GM12878 (cell line): ENCODE measurements at places on chromosomes 4 and X.

DNA sequence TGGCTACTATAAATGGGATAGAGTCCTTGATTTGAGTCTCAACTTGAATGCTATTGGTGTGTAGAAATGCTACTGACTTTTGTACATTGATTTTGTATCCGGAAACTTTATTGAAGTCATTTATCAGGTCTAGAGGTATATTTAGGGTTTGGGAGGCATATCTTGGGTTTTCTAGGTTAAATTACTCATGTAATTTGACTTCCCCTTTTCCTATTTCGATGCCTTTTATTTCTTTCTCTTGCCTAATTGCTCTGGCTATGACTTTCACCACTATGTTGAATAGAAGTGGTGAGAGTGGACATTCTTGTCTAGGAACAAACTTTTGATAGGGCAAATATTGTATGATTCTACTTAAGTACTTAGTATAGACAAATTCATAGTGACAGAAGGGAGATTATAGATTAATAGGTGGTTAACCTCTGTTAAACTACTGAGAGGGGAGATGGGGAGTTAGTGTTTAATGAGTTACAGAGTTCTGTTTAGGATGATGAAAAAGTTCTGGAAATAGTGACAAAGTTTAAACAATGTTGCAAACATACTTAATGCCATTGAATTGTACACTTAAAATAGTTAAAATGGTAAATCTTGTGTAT, 22.8 kb upstream of the HSPA4L start:
- H3K4me3 ChIP-seq, result no peak overlapping the region
- H3K27ac ChIP-seq, result no peak overlapping the region
- DNase-seq, result no peak
- H3K36me3 ChIP-seq, result no peaks in the 10 kb centered on the region
- no peaks in the 10 kb centered on the region for H3K27me3 ChIP-seq

DNA sequence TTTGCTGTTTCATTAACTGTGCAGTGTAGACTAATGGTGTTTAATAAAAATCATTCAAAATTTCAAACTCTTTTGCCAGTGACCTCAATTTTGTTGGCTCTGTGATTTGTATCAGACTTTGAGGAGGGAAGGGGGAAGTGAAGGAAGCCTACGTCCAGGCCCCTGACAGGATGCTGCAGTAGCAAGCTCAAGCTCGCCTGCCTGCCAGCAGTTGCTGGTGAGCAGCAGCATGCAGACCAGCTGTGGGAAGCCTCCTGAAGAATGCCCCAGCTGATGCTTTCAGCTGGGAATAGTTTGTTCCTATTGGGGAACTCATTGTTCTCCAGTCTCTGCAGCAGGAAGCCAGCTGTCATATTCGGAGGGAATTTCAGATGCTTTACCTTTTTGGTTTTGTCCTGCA, 495.2 kb downstream of the AFF2 start:
- DNase-seq, result no peak
- no peaks in the 10 kb centered on the region for H3K36me3 ChIP-seq
- H3K27ac ChIP-seq, result no peak overlapping the region
- no peaks in the 10 kb centered on the region for H3K4me1 ChIP-seq
- no peak overlapping the region for H3K4me3 ChIP-seq

DNA sequence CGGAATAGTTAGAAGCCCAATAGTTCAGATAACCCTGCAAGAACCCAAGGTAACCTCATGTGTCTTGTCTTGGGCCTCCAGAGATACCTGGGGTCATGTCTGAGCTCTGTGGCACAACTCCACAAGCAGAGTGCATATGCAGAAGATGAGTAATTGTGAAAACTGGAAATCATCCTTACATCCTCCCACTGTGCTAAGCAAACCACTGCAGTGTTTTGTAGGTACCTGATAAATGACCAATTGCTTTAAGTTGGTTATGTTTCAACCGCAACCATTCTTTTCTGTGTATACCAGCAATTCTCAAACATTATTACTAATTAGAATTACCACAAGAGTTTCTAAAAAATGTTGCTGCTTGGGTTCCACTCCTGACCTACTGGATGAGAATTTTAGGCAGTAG, 73.2 kb downstream of the CBLL2 start:
- no peaks in the 10 kb centered on the region for H3K27me3 ChIP-seq
- no peak overlapping the region for H3K4me3 ChIP-seq
- no peak overlapping the region for H3K27ac ChIP-seq
- no peak for DNase-seq

- no peak overlapping the region for H3K4me3 ChIP-seq
- H3K36me3 ChIP-seq, result no peaks in the 10 kb centered on the region
- H3K27me3 ChIP-seq, result no peaks in the 10 kb centered on the region
- DNase-seq, result no peak
- H3K27ac ChIP-seq, result no peak overlapping the region
Observed at GRCh38 chr4:19438233-19438632, 813.5 kb upstream of the SLIT2 start.

GRCh38 chrX:15989716-15990115, 133.6 kb upstream of the GRPR start:
- H3K4me3 ChIP-seq, result no peak overlapping the region
- no peaks in the 10 kb centered on the region for H3K27me3 ChIP-seq
- H3K36me3 ChIP-seq, result no peaks in the 10 kb centered on the region
- no peak overlapping the region for H3K27ac ChIP-seq
- DNase-seq, result no peak

- H3K27ac ChIP-seq, result no peak overlapping the region
- DNase-seq, result no peak
- no peaks in the 10 kb centered on the region for H3K27me3 ChIP-seq
- no peaks in the 10 kb centered on the region for H3K4me1 ChIP-seq
Observed at GRCh38 chr4:37733240-37733867, 47.2 kb upstream of the RELL1 start.

- no peak overlapping the region for H3K27ac ChIP-seq
- no peaks in the 10 kb centered on the region for H3K4me1 ChIP-seq
- H3K27me3 ChIP-seq, result no peaks in the 10 kb centered on the region
Observed at GRCh38 chrX:150966742-150967141, 16.4 kb upstream of the HMGB3 start.

DNA sequence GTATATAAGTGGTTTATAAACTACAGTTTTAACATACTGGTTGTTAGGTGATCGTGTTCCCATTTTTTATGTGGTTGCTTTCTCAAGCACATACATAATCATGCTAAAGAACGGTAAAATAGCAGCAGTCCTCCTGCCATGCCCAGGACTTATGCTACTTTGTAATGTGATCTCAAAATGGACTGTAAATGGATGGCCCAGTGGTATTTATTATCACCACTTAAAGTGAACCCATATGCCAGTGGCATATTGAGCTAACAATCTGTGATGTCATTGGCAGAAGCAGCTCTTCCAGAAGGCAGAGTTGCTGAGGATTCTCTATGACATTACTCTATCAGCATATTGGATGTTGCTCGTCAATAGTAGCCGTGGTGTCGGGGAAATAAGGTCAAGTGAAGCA, 28.6 kb downstream of the ANK2 start:
- no peaks in the 10 kb centered on the region for H3K36me3 ChIP-seq
- no peaks in the 10 kb centered on the region for H3K27me3 ChIP-seq
- DNase-seq, result no peak
- no peaks in the 10 kb centered on the region for H3K4me1 ChIP-seq

DNA sequence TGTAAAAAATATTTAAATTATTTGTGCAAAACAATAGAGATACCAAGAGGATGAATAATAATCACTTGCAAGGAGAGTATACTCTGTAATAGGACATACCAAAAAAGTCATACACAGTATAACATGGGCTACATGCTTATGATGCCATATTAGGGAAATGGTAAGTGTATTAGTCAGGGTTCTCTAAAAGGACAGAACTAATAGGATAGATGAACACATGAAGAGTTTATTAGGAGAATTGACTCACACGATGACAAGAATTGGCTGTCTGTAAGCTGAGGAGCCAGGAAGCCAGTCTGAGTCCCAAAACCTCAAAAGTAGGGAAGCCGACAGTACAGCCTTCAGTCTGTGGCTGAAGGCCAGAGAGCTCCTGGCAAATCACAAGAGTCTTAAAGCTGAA, 151.2 kb downstream of the DTHD1 start:
- no peak overlapping the region for H3K4me3 ChIP-seq
- DNase-seq, result no peak
- H3K36me3 ChIP-seq, result no peaks in the 10 kb centered on the region
- H3K4me1 ChIP-seq, result no peaks in the 10 kb centered on the region

- H3K4me1 ChIP-seq, result no peaks in the 10 kb centered on the region
- H3K4me3 ChIP-seq, result no peak overlapping the region
- H3K36me3 ChIP-seq, result no peaks in the 10 kb centered on the region
- no peaks in the 10 kb centered on the region for H3K27me3 ChIP-seq
- DNase-seq, result no peak
Observed at GRCh38 chr4:22670956-22671355, 21.8 kb upstream of the GBA3 start.

DNA sequence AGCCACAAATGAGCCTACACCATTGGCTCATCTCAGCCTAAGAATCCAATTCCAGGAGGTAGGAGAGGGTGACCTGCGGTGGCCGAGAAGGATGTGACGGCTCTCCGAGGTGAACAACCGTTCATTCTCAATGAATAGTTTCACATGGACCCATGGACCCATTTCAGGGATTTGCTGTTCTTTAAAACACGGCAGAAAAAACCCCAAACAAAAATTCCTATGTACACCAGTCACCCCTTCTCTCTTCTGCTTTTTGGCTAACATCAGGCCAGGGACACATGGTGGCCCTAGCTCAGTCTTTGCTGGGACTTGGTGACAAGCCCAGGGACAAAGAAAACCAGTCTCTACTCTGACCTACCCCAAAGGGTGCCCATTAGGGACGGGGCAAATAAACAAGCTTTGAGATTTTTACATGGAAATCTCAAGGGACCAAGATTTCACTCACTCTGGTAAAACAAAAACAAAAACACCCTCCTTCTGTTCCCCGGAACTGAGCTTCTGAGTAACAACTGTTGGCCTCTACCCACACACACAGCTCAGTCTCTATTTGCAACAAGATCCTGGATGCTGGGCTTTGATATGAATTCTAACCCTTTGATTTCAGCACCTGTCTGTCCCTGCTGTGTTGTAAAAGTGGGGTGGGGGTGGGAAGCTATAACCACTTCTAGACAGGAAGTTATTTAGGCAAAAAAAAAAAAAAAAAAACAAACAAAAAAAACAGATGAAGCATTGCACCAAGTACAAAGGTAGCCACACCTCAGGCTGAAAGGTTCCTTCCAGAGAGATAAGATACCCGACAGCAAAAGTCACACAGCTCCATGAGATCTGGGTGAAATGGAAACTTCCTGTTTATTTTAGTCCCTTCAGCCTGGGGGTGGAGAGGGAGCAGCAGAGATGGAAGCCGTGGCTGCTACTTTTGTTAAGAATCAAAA, 49.0 kb downstream of the DDX3X start:
- no peak overlapping the region for H3K4me3 ChIP-seq
- H3K27ac ChIP-seq, result no peak overlapping the region
- no peak for DNase-seq
- no peaks in the 10 kb centered on the region for H3K4me1 ChIP-seq

- DNase-seq, result peak; percentile 35
- H3K4me1 ChIP-seq, result peaks cover 38% of the 10 kb centered on the region
- peak overlapping the region; percentile 2; the same call in 1 of the 2 replicates for H3K27ac ChIP-seq
- H3K27me3 ChIP-seq, result no peaks in the 10 kb centered on the region
Observed at GRCh38 chr4:185265942-185266341, 56.5 kb downstream of the SNX25 start.

- no peak overlapping the region for H3K4me3 ChIP-seq
- no peaks in the 10 kb centered on the region for H3K27me3 ChIP-seq
- no peak overlapping the region for H3K27ac ChIP-seq
- H3K4me1 ChIP-seq, result no peaks in the 10 kb centered on the region
- H3K36me3 ChIP-seq, result no peaks in the 10 kb centered on the region
- DNase-seq, result peak; percentile 75
Observed at GRCh38 chr4:160142579-160142978, 1039.7 kb downstream of the RAPGEF2 start.

- no peaks in the 10 kb centered on the region for H3K27me3 ChIP-seq
- no peak overlapping the region for H3K27ac ChIP-seq
- H3K4me3 ChIP-seq, result no peak overlapping the region
- H3K4me1 ChIP-seq, result no peaks in the 10 kb centered on the region
- no peaks in the 10 kb centered on the region for H3K36me3 ChIP-seq
- DNase-seq, result no peak
Observed at GRCh38 chr4:124806403-124806802, 93.9 kb upstream of the ANKRD50 start.

- DNase-seq, result no peak
- no peaks in the 10 kb centered on the region for H3K27me3 ChIP-seq
- H3K4me1 ChIP-seq, result no peaks in the 10 kb centered on the region
- H3K4me3 ChIP-seq, result no peak overlapping the region
Observed at GRCh38 chrX:2965965-2966364, 36.8 kb upstream of the ARSD start.

- H3K27me3 ChIP-seq, result no peaks in the 10 kb centered on the region
- peak overlapping the region; percentile 16; the same call in 1 of the 2 replicates for H3K4me3 ChIP-seq
- peaks cover 4% of the 10 kb centered on the region; the same call in 1 of the 2 replicates for H3K4me1 ChIP-seq
- peak; percentile 45 for DNase-seq
- peak overlapping the region; percentile 78 for H3K27ac ChIP-seq
Observed at GRCh38 chrX:100829730-100830129, 9.5 kb downstream of the CSTF2 start.

DNA sequence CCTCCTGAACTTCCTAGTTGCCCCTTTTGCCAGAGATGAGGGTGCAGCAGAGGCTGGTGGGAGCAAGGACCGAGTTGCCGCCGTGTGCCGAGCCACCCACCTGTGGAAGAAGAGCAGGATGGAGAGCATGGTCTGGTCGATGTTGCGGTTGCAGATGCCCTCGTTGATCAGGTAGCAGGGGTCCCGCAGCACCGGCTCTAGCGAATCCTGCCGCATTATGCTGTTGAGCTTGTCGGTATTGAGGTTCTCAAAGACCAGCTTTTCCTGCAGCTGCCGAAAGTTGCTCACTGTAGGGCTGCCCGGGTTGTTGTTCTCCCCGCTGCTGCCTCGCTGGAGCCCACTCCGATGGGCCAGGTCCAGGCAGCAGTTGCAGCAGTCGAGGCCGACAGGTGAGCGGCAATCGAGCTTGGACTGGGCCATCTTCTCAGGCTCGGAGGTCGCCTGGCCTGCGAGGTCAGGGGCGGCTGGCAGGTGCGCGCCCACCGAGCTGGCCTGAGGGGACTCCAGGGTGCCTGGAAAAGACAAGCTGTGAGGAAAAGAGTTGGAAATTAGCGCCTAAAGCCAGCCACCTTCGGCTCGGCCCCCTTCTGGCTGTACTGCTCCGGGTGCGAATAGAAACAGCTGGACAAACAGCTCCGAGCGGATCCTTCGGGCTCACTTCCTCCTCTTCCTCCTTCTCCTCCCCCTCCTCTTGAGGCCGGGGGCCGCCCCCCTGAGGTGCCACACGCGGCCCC, 420 bp downstream of the TSC22D3 start:
- no peaks in the 10 kb centered on the region; the same call in 1 of the 2 replicates for H3K27me3 ChIP-seq
- H3K36me3 ChIP-seq, result no peaks in the 10 kb centered on the region
- H3K4me3 ChIP-seq, result peak overlapping the region; percentile 58; the same call in 1 of the 2 replicates

- H3K36me3 ChIP-seq, result no peaks in the 10 kb centered on the region
- no peak overlapping the region for H3K4me3 ChIP-seq
- no peaks in the 10 kb centered on the region for H3K27me3 ChIP-seq
- no peaks in the 10 kb centered on the region for H3K4me1 ChIP-seq
- no peak overlapping the region for H3K27ac ChIP-seq
Observed at GRCh38 chrX:110569506-110569905, 210.9 kb downstream of the RTL9 start.
